ENCODE measurements at places on chromosomes 13 and 19.

- no peak for DNase-seq
Observed at GRCh38 chr13:50572129-50572528, 271.4 kb downstream of the DLEU7 start.

DNA sequence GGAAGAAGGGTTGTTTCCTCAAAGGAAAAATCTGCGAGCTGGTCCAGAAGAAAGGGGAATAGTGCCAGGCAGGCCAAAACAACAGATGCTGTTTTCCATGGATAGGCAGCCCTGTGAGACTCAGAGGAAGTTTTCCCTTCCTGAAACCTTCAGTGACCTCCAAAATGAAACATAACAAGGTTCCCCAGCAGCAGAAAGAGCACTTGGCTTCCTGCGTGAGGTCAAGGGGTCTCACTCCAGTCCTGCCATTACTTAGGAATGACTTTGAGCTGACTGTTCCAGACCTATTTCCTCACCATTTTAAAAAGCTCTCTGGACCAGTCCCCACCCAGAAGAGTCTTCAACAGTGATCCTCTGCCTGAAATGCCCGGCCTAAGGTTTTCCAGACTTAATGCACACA, 104.6 kb upstream of the IPO5 start:
- DNase-seq = no peak

- no peak for DNase-seq
Observed at GRCh38 chr13:86066611-86067365, 267.6 kb upstream of the SLITRK6 start.

GRCh38 chr13:73063166-73063565, 4.4 kb downstream of the KLF5 start:
- DNase-seq = no peak

GRCh38 chr19:36198119-36198518, 16.3 kb downstream of the ZNF565 start:
- DNase-seq = no peak

DNA sequence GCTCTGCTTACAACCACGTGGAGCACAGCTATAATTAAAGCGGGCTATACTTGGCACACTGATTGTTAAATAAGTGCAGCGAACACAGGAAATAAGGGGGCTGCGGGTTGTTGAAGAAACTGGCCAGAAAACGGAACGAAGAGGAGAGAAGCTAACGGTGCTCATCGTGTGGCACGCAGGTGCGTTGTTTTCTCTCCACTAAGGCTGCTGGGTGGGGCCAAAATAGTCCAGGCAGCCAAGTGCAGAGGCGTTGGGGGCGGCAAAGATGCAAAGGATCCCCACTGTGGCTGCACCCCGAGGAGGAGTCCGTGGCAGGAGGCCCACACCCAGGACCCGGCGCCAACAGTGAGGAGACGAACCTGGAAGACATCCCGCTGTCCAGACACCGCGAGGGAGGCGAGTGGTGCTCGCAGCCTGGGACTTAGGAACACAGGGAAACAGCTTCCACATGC, 8.1 kb upstream of the ARL11 start:
- DNase-seq = no peak

GRCh38 chr19:18488838-18489626, 32.8 kb downstream of the ELL start:
- peak; percentile 54 for DNase-seq

DNA sequence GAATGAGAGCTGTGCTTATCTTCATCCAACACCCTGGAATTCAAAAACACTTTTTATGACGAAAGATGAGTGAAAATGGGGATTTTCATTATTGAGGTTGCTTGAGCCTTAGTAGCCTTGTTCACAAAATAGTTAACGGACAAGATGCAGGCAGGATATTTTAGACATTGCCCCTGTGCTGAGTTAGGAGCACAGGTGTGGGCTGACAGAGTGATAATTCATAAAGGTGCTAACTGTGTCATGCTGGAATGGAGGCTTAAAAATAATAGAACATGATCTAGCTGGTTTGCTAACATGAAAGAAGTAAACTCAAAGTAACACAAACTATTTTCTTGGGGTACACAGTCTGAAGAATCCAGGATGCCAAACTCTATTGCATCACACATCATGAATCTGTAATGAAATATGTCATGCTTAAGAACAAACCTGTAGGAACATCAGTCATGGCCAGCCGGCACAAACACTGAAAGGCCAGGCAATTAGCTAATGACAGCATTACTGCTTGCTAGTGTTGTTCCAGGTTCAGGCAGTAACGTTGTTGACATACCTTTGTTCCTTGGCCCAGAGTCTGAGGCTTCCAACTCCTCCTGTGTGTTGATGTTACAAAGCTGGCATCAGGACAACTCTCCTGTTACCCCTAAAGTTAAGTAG, 55.3 kb downstream of the FRY start:
- DNase-seq = no peak

GRCh38 chr19:49639401-49640112, 386 bp downstream of the RRAS start:
- no peak for DNase-seq

DNA sequence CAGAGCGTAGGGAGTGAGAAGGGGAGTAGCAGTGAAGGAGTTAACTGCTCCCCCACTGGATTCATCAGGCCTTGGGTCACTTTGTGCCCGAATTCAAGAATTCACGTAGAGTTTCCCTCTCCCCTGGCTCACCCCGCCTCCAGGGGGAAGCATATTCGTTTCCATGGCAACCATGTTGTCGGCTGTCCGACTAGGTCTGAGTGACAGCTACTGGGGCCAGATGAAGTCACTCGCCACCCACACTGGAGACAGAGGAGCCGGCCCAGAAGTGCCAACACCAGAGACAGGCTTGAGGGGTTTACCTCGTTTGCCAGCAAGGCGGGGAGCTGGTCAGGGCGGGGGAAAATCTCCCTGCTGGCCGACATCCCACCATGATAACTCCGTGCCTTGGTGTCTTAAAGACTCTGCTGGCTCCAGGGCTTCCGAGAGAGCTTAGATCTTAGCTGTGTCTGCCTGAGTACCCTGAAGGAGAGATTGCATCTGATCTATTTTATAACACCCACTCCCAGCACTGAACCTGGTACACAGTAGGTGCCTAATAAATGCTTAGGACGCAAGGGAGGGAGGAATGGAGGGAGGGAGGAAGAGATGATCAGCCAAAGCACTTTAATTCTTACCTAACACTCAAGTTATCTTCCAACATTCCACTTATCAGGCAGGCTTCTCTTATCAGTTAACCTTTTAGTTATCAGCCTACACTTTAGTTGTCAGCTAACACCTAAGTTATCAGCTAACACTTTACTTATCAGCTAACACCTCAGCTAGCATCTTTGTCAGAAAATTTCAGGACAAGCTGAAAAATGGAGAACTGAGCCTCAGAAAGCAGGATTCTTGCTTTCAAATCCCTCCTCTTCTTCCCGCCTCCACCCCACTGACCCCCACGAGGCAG, 57.2 kb upstream of the ZNRF4 start:
- DNase-seq = no peak

DNA sequence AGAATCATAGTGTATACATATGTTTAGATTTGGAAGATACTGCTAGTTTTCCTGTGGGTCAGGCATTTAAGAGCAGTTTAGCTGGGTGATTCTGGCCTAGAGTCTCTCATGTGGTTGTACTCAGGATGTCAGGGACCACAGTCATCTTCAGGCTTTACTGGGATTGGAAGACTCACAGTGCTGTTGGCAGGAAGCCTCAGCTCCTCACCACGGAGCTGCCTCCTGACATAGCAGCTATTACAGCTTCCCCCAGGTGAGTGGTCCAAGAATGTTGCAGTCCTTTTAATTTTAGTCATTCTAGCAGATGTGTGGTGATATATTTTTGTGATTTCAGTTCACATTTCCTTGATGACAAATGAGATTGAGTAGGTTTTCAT, 16.9 kb upstream of the GPR18 start:
- DNase-seq = no peak

GRCh38 chr19:36392916-36393673, 14.1 kb upstream of the ZFP14 start:
- no peak for DNase-seq

- no peak for DNase-seq
Observed at GRCh38 chr13:113650275-113650674, 7.7 kb downstream of the ATP4B start.

DNA sequence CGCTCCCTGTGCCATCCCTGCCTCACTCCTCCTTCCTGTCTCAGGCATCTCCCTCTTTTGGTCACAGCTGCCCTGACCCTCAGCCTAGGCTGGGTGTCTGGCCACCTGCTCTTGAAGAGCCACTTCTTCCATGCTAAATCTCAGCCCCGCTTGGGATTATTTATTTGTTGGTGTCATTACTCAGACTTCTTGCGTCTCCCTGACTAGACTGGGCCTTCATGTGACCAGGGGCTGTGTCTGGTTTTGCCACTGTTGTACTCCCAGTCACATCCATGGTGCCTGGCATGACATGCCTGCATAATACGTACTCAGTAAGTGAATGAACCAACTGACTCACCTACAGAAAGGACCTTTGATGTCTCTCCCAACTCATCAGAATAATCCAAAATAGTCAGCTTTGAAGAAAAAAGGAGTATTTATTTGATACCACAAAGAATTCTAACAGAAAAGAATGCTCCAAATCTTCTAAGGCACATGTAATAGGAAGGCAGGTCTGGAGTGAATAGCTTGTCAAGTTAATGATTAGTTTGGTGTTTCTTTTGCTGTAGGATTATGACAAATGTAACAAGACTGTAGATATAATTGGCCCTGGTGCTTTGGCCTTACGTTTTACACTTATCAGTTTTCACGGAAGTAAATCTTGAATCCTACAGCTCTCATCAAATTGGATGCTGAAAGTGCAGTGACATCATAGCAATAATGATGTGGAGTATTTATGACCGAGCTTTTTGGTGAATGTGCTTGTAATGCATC, 84.0 kb downstream of the ALOX5AP start:
- no peak for DNase-seq

- no peak for DNase-seq
Observed at GRCh38 chr13:109425821-109426689, 360.3 kb downstream of the IRS2 start.

DNA sequence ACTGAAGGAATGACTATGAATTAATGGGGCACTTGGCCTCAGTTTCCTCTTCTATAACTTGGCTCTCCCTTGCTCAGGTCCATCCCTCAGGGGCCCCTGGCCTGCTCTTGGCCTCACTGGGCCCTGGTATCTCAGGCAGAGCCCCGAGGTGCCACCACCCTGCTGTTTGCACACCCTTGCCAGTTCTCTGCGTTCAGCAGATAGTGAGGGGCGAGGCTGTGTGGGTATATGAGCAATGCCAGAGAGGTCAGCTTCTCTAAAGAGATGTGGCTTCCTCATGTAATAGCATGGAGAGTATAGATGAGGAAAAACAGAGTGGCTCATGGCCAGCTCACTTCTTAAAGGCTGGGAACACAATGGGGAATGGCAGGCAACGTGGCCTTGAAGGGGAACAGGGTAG, 76.1 kb downstream of the CYSLTR2 start:
- no peak for DNase-seq

Data from liver (tissue), 10 donors.